ENCODE measurements at places on chromosomes 7 and 10. TPM values are rescaled to one million over a fixed set of nuclear protein-coding genes. Genes with fewer than 3 reads are reported as not detected.

LIMK1 gene
- 29.0 TPM for total RNA-seq

DNA sequence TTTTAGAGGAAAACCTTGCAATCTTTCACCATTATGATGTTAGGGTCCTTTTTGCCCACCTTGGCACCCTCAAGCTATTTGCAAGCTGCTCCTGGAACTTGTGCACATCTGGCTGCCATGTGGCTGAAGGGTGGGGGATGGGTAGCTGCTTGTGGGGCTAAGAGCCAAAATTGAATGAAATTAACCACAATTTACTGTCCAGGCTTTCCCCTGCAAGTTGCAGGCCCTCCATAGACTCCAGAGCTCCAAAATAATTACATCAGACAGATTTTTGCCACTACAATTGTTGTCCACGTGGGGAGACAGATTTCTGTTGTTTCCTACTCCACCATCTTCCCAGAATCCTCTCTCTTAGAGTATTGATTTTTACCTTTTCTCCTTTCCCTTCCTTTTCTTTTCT lies 19.1 kb downstream of the PI4K2A start:
- H3K27me3 ChIP-seq, result no peaks in the 10 kb centered on the region
- H3K4me1 ChIP-seq, result peaks cover 13% of the 10 kb centered on the region
- no peak overlapping the region for H3K4me3 ChIP-seq
- no peak for DNase-seq
- H3K27ac ChIP-seq, result no peak overlapping the region

PTPRN2 gene
- 0.09 TPM for total RNA-seq

GRCh38 chr7:19392246-19392645 lies 247.0 kb upstream of the FERD3L start:
- no peak for DNase-seq
- H3K27ac ChIP-seq, result no peak overlapping the region
- H3K4me3 ChIP-seq, result no peak overlapping the region
- no peaks in the 10 kb centered on the region for H3K27me3 ChIP-seq
- H3K36me3 ChIP-seq, result no peaks in the 10 kb centered on the region

PYROXD2 gene
- total RNA-seq, result 1.0 TPM

RNF32 gene
- 3.9 TPM for total RNA-seq

LRMDA gene
- total RNA-seq, result not detected

HOXA2 gene
- total RNA-seq, result not detected

- no peak for DNase-seq
- no peak overlapping the region for H3K4me3 ChIP-seq
- H3K27me3 ChIP-seq, result no peaks in the 10 kb centered on the region
- H3K4me1 ChIP-seq, result no peaks in the 10 kb centered on the region
- H3K36me3 ChIP-seq, result no peaks in the 10 kb centered on the region
Observed at GRCh38 chr10:65550761-65551160, 1375.1 kb upstream of the LRRTM3 start.

CTAGE15 gene
- not detected for total RNA-seq
